Activated T-helper 1 cell treated with anti-CD3 and anti-CD28 coated beads, Interleukin-2, amount 50 U/mL, for 16 hours (primary cell): ENCODE measurements at places on chromosomes 2 and 18.

DNA sequence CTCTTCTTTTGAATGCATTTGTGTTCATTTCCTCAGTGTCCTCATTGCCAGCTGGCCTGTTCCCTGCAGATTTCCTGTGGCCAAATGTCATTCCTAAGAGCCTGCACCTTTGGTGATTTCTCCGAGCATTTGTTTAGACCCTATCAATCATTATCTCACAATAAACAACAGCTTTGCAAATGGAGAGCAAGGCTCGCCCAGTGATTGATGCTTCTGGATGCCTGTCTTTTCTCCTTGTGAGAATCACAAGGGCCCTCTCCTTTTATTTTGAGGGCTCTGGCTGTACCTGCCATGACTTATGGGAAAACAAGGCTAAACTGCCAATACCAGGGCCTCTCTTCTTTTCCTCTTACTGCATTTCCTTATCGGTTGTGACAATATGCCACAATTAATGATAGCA is 1454.4 kb upstream of the CELF4 start:
- DNase-seq: no peak

GRCh38 chr18:23087352-23087751 is 47.9 kb upstream of the CABLES1 start:
- no peak for DNase-seq

- no peak for DNase-seq
Observed at GRCh38 chr18:21550510-21550970, 50.0 kb downstream of the ESCO1 start.

GRCh38 chr2:23489471-23490322 is 104.7 kb downstream of the KLHL29 start:
- no peak for DNase-seq

DNA sequence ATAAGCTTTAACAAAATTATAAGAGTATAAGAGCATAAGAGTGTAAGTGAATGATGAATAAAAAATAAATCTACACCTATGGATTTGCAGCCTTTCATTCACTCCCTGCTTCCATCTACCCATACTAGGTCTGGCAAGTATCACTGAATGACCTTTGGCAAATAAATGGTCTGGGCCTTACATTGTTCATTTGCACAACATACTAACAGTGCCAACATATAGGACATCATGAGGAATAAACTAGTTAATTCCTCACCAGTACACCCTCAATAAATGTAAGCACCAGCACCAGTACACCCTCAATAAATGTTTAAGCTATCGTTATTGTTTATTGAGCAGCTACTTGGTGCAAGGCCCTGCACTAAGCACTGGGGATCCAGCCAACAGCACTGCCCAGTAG is 26.9 kb downstream of the STAT1 start:
- DNase-seq: no peak

- no peak for DNase-seq
Observed at GRCh38 chr2:151423760-151424159, 14.1 kb downstream of the RIF1 start.

DNA sequence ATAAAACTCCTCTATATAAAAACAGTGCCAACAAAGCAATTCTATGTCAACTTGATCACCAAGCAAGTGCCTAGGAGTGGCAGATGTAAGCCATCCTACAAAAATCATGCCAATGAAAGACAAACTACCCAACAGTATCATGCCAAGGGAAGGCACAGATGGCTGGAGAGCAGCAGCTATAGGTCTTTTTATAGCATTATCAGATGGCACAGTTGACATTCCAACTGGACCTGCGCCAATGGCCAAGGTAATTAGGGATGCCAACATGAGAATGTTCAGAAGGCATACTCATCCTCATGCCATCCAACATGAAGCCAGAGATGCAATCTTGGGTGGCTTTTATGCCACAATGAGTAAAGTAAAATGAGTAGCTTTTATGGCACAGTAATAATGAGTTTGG is 237.3 kb downstream of the OTX1 start:
- no peak for DNase-seq

DNA sequence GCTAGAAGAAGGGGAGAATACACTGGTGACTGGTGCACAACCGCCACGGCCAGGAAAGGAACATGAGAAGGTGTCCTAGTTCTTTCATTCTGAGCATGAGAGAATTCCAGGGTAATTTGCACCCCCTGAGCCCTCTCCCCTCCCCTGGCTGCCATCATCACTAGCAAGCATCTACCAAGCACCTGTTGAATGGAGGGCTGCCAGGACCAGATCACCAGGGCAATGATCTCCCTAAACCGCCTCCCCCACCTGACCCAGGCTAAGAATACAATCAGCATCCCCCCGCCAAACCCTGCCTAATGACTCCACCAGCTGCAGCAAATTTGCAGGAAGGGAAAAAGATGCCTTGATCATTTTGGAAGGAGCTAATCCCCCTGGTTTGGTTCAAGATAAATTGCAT is 100.2 kb downstream of the STPG4 start:
- no peak for DNase-seq

DNA sequence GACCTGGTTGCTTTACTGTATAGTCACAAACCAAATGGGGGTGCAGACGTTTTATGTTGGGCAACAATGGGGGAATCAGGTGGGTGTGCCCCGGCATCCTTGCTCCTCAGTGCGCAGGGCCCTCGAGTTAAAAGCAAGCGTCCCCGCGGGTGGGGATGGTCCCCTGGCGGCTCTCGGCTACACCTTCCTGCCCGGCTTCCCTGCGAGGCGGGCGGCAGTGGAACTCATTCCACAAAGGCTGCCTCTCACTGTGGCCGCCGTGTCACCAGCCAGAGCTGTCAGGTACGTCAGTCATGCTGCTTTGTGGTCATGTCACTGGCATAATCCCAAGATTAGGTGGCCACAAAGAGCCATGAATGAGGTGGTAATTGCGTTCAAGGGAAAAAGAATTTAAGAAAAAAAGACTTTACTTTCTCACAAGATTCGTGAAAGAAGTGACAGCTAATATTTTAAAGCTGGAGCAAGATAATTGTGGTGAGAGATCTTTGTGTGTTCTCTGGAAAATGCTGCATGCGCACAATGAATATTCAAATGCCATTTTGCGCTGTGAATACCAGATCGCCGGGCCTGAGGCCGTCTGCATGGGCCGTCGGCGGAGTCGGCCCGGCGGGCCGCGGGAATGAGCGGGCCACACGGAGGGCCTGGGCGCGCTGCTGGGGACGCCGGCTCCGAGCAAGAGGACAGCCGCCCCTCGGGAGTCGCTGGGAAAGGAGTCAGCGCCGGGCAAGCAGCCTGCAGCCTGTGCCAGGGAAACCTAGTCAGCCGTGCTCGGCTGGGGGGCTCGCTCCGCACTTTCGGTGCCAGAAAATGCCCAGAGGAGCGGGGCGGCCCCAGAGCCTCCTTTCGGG is 82.3 kb upstream of the LDLRAD4 start:
- no peak for DNase-seq

DNA sequence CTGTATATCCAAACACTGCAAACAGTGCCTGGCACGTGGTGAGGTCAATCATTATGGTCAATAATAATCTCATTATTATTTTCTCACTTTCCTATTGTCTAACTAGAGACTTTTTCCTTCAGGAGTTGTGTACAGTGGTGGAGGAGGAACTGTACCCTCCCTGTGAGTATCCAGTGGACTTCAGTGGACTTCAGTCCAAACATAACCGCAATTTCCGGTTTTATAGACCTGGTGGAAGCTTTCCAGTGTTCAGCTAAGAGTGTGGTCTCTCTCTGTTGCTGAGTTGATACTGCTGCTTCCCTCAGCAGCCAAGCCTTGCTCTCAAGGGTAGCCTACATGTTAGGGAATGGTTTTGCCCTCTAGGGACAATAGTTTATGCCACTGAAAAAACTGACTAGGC is 447.1 kb downstream of the TMEM182 start:
- no peak for DNase-seq

DNA sequence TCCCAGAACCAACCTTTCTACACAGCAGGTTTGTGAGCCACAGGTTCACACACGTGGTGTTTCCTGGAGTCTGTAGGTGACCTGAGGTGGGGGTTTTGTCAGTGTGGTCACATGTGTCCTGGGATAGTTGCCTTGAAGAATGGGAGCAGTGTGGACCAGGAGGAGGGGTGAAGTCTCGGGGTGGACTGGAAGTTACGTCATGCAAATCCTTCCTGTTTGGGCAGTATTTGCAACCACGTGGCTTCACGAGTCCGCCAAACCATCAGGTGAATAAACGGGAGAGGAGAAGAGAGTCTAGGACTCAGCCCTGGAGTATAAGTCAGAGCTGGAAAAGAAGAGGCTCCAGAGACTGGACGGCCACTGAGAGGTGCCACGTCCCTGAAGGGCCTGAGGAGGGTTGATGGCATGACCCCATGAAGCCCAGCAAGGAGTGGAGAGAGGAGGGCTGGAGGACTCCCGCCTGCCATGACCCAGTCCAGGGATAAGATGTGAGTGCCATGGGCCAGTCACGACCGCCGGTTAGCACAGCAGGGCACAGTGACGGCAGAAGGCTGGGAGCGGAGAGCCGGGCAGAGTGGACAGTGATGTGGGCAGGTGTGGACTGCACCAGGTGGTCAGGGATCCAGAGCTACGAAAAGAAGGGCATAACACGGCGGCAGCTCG is 16.5 kb downstream of the LPIN1 start:
- DNase-seq: no peak

GRCh38 chr2:155062250-155062921 is 363.9 kb downstream of the KCNJ3 start:
- no peak for DNase-seq

GRCh38 chr2:134718023-134718816 is 580 bp downstream of the TMEM163 start:
- DNase-seq: no peak

GRCh38 chr2:112085916-112086669 is 31.0 kb downstream of the TMEM87B start:
- no peak for DNase-seq

DNA sequence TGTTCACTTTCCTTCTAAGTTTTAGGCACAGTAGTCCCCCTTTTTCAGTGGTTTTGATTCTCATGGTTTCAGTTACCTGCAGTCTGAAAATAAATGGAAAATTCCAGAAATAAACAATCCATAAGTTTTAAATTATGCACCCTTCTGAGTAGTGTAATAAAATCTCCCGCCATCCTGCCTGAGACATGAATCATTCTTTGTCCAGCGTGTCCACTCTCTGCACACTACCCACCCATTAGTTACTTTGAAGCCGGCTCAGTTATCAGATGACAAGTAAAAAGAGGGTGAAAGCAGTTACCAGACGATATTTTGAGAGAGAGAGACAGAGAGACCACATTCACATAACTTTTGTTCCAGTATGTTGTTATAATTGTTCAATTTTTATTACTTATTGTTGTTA is 400.5 kb downstream of the TMX3 start:
- no peak for DNase-seq

GRCh38 chr2:120262150-120262549 is 9.5 kb downstream of the RALB start:
- DNase-seq: no peak

DNA sequence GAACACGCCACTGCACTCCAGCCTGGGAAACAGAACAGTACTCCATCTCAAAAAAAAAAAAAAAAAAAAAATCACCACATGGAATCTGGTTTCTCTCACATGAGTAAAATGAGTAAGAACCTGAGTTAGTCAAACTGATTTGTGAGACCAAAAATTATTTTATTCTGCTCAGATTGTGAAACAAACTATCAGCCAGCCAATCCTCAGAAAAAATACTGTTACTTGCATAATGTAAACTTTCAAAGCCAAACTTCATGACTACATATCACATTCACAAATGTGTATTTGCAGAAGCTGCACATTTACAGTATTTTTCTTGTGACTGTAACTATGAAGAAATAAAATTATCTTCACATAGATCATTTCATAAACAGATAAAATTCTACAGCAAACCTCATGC is 23.2 kb downstream of the SUMO1 start:
- no peak for DNase-seq

GRCh38 chr2:73448856-73449255 is 63.2 kb downstream of the ALMS1 start:
- DNase-seq: no peak

DNA sequence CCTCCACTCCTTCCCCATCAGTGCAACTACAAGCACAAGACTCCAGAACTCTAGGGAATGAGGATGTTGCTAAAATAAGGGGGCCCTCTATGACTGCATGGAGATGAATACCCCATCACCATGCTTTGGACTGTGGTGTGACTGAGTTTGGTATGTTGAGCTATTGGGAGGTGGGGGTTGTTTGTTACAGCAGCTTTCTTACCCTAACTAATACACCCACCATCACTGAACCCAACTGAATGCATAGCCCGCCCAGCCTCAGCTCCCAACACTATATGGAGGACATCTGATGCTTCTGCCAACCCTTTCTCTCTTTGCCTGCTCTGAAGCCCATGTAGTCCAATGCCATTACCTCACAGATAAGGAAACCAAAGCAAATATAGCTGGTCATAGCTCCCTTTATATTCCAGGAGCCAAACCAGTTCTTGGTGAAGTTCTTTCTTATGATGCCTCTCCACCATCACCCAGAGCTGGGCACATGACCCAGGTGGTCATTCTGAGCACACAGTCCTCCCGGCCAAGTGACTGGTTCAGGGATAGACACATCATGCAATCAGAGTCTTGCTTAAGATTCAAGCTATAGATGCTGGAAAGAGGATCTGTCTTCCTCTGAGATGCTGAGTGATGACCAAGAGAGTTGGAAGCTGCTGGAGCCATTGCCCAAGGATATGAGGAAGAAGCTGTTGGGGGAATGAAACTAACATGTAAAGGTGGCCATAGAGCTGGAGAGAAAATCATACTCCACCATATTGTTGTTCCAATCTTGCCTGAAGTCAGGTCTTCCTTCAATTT is 155.6 kb upstream of the HAAO start:
- DNase-seq: no peak

DNA sequence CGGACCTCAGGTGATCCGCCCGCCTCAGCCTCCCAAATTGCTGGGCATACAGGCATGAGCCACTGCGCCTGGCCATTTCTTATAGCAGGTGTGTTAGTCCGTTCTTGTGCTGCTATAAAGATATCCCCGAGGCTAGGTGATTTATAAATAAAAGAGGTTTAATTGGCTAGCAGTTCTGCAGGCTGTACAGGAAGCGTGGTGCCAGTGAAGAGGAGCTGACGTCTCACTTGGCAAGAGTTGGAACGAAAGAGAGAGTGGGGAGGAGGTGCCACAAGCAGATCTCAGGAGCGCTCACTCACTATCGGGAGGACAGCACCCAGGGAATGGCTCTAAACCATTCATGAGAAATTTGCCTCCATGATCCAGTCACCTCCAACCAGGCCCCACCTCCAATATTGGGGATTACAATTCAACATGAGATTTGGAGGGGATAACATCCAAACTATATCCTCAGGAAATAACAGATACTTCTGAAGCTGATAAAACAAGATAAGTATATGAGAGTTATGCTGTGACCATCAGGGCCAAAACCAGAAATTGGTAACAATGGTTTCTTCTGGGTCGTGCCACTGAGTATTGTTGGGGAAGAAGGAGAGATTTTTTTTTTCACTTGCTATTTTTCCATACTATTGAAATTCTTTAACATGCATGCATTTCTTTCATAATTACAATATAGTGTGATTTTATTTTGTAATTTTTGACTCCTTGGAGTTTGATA is 7.4 kb upstream of the RMC1 start:
- DNase-seq: no peak

GRCh38 chr2:229909090-229909489 is 12.7 kb downstream of the TRIP12 start:
- DNase-seq: no peak

- no peak for DNase-seq
Observed at GRCh38 chr2:56369316-56369715, 185.5 kb downstream of the CCDC85A start.
